ENCODE measurements at places on chromosomes 5 and 9. TPM values are rescaled to one million over a fixed set of nuclear protein-coding genes. Genes with fewer than 3 reads are reported as not detected.

TAF11L5 gene
- polyA plus RNA-seq: not detected

RCL1 gene
- polyA plus RNA-seq: 18.0 TPM

ADCY2 gene
- 7.1 TPM for polyA plus RNA-seq

DBH gene
- polyA plus RNA-seq: 1.5 TPM

FBXO10 gene
- 10.0 TPM for polyA plus RNA-seq

PCDHA11 gene
- 0.74 TPM for polyA plus RNA-seq

GRCh38 chr5:95731571-95732554 lies 727 bp downstream of the RHOBTB3 start:
- DNase-seq: no peak

GRCh38 chr5:64347309-64347708 lies 158.5 kb upstream of the RGS7BP start:
- DNase-seq: no peak

DNA sequence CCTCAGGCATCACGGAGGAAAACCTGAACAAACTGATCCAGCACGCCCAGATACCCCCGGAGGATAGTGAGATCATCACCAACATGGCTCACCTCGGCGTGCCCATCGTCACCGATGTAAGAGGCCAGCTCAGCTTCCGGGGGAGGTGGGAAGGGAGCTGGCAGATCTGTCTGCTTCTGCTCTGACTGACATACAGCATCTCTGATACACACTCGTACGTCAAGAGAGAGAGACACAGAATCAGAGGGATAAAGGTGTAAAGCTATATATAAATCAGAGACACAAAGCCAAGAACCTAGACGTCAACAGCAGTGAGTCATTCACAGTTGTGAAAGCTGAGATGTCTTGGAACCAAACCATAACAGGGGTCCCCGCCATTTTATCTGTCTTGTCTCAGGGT lies 30.1 kb upstream of the CFAP157 start:
- no peak for DNase-seq

GRCh38 chr5:15322421-15322820 lies 177.6 kb upstream of the FBXL7 start:
- no peak for DNase-seq

DNA sequence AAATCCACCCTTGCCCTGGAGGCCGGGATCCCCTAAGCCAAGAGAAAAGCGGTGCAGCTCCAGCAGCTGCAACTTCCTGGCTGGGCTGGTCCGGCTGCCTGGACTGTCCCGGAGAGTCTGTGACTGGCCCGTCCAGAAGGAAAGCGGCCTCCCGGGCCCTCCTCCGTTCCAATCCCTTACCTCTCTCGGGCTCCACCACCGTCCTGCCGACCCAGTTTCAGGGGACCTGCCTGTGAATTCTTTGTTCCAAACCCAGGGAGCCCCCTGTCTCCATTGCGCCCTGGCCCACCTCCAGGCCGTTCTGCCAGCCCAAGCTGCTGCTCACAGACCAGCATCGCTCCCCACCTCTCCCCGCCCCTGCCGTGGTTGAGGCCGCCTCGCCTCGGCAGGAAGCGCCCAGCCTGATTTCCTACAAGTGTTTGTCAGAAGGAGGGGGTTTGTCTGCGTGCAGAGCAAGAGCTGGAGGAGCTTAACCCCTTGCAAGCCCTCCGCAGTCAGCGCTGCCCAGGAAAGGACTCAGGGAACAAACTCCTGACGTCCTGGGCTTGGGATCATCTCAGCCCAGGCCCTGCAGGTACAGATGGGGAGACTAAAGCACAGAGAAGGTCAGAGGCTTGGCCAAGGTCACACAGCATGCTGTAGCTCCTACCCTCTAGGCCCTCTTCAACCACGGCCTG lies at the start of gene AKNA:
AKNA (minus strand) TSS at position 303 of the 677 bp plus-strand sequence. CDS start 6,649 bp downstream, outside the sequence.
- DNase-seq: peak; percentile 81

- DNase-seq: no peak
These were observed 157.1 kb upstream of the COL5A1 start for GRCh38 chr9:134484479-134484878.

DNA sequence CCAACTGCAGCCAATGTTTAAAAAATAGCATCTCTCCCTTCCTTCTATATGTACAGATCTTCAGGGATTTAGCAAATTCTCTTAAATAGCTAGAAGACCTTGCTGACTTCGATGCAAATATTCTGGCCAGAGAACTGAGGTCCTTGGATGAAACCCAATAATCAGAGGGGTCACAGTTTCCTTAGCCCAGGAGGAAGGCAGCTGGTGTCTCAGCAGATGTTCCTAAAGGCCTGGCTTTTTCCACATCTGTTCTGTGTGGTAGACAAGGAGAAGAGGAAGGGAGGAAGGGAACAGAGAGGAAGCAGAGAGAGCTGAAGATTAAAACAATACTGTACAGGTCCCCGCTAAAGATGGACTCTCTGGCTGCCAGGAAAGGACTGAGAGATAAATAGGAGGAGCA lies 33.1 kb downstream of the BOD1 start:
- DNase-seq: no peak

GRCh38 chr9:99459919-99460318 lies 237.8 kb downstream of the SEC61B start:
- DNase-seq: no peak

- no peak for DNase-seq
These were observed 8.4 kb upstream of the PSD2 start for GRCh38 chr5:139787257-139787567.

- DNase-seq: no peak
These were observed 141.1 kb upstream of the IRX2 start for GRCh38 chr5:2892466-2893000.

GRCh38 chr9:116414374-116414773 lies 260.8 kb downstream of the PAPPA start:
- no peak for DNase-seq

DNA sequence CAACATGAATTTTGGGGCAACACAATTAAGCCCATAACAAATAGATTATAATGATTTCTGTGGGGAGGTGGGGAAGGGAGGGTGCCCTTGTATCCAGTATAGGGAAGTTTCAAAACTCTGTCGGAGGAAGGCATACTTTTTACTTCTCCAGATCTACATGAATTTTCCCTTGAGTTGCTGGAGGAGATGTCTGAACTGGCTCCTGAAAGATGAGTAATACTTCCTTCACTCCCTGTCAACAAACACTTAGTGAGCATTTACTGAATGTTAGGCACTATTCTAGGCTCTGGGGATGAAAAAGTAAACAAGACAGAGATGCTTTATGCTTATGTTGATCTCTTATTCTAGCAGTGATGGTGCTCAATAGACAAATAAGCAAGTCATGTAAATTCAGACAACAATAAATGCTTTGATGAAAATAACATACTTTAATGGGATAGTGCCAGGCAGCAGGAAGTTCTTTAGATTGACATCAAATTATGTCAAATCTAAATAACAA lies 197.9 kb upstream of the ANKH start:
- DNase-seq: no peak

- DNase-seq: peak; percentile 38
These were observed 440 bp downstream of the ANXA2R start for GRCh38 chr5:43039471-43040286.
